ENCODE measurements at places on chromosomes 7 and 10.

GRCh38 chr7:88146616-88147015 lies 73.2 kb downstream of the SRI start:
- DNase-seq = no peak

DNA sequence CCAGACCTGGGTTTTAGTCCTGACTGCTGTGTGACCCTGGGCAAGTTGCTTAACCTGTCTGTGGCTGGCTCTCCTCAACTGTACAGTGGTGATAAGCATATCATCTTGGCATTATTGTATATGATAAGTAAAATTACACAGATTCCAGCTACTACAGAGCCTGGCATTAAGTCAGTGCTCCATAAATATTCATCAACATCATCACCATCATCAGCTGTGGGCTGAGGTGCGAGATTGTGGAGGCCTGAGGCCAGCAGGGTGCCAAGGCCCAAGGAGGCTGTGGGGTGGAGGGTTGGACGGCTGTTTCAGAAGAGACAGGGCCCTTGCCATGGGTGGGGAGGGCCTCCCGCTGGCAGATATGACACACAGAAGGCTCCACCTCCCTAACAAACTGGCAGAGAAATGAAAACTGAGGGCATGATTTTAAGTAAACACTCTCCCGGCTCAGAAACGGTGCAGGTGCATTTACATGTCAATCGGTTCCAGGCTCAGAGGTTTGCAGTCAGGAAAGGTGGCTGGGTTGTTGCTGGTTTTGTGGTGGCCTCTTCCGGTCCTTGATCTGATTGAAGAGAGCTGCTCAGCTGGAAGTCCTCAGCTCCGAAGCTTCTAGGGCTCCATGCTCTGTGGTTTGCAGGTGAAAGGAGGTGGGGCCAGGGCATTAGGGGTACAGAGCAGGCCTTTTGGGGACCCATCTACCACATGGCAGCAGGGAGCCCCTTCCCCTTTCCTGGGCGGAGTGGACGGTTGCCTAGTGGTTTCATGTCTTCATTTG lies 10.2 kb downstream of the CRYGN start:
- no peak for DNase-seq

DNA sequence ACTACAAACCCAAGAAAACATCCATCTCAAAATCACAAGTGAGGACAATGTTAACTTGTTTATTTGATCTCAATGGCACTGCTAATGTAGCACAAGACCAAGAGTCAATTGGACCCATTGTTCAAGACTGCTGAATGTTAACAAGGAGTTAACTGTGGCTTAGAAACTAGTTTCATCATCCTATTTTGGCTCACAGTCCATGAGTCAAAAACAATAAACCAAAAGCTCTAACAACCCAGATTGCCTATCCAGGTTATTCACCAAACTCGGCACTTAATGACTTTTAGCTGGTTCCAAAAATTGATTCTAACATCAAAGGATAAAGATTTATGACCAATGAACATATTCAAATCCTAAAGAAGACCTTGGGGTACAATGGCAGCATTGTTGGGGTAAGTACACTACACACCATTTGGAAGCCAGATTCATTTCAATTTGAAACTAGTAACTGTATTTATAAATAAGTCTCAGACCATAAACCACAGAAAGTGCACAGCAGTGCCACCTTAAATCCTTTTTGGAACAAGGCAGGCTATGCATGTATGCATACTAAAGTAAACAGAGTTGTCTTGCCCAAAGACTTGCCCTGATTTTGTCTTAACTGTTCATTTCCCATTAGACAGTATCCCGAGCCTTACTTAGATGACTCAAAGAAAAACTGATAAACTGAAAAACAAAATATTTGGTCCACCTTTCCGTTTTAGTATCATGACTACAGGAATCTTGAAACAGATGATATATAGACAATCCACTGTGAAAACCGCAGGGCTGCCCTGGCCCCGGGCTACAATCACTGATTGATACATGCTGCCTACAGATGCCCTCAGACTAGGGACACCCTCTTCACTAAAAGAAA lies 84.5 kb downstream of the SRPK2 start:
- DNase-seq = peak; percentile 51

- no peak for DNase-seq
Observed at GRCh38 chr10:74542077-74542476, 284.3 kb upstream of the KAT6B start.

GRCh38 chr10:90884431-90884830 lies 12.7 kb downstream of the RPP30 start:
- no peak for DNase-seq
